Small intestine (tissue), 16 donors: ENCODE measurements at places on chromosomes 3 and 15. TPM values are rescaled to one million over a fixed set of nuclear protein-coding genes. Genes with fewer than 3 reads are reported as not detected.

DISP2 gene
- 12.2 TPM for polyA plus RNA-seq

GRK7 gene
- not detected for polyA plus RNA-seq

FGF7 gene
- polyA plus RNA-seq = under 0.01 TPM

MUC13 gene
- polyA plus RNA-seq = 547 TPM

FAM174B gene
- 1.8 TPM for polyA plus RNA-seq

MSL2 gene
- polyA plus RNA-seq = 8.0 TPM

MLF1 gene
- 2.4 TPM for polyA plus RNA-seq

ARGFX gene
- polyA plus RNA-seq = not detected

TF gene
- not detected for polyA plus RNA-seq

DNA sequence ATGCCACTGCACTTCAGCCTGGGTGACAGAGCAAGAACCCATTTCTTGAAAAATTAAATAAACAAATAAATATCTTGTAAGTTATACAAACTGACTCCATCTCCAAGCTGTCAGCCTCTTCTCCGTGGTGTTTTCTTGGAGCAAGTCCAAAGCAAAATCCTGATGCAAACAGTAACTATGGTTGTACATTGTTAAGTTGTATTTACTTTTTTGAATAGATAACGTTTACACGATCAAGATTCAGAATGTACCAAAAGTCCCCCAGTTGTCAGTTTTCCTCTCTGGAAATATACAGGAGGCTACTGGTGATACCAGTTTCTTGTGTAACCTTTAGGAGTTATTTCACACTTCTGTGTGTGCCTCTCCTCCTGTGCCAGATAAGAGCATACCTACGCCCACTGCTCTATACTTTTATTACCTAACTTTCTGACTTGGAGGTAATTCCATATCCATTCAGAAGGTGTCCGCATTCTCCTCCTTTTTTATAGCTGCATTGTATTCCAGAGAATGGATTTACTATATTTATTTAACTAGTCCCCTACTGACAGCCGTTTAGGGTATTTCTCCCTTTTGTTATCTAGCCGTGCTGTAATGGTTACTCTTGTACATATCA, 14.2 kb downstream of the CMTM7 start:
- DNase-seq = peak; percentile 32

DNA sequence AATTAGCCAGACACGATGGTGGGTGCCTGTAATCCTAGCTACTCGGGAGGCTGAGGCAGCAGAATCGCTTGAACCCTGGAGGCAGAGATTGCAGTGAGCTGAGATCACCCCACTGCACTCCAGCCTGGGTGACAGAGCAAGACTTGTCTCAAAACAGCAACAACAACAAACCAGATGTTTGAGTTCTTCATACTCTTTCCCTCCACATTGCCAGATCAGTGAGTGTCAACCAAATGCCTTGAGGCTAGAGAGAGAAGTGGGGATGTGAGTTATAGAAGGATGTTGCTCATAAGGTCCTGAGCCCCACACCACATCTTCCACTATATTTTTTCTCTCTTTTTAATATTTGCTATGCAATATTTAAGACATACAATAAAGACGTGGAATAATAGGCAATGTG, 19.8 kb downstream of the MAPKBP1 start:
- no peak for DNase-seq

- DNase-seq = no peak
These were observed 218.9 kb downstream of the CNTN4 start for GRCh38 chr3:2317521-2317920.

DNA sequence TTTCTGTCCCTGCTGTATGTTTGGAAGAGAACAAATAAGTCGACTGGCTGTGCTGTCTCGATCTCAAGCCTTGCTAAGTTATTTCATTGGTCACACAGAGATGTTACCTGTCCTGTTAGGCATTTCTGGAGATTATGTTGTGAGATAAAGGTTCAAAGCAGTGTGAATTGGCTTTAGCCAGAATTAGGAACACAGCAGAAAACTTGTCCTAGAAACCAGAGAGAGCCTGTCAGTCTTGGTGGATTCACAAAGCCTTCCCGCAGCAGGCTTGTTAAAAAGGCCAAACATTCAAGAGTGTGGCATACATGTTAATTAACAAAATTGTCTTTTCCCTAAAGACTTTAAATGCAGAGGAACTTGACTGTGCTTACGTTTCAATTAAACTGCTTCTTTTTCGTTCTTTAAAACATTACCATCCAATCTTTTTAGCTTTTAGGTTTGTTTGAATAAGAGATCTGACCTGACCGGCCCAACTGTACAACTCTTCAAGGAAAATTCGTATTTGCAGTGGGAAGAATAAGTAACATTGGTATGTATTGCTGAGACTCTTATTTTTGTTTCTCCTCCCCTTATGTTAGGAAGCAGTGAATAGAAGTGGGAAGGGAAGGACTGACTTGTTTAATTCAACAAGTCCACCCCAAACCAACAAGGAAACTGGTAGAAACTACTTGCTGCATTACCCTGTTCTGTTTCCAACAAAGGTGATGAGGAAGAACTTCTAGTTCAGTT, 25.2 kb downstream of the ABHD2 start:
- no peak for DNase-seq

GRCh38 chr3:7423036-7423435, 562.1 kb downstream of the GRM7 start:
- no peak for DNase-seq

DNA sequence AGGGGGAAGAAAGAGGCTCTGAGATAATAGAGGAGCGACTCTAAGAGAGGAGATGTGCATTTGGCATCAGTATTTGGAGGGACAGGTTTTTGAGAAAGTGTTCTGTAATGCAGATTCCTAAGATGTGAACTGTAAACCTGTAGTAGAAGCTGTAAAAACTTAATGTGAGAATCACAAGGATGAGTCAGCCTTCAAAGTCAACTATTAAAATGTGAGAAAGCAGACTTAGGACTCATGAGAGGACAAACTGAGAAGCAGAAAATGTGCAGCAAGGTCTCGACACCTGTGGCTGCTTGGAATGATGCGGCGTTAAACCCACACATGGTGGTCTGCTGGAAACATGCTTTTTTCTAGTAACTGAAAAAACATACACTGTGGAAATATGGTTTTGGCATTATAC, 36.0 kb downstream of the USP13 start:
- DNase-seq = no peak

DNA sequence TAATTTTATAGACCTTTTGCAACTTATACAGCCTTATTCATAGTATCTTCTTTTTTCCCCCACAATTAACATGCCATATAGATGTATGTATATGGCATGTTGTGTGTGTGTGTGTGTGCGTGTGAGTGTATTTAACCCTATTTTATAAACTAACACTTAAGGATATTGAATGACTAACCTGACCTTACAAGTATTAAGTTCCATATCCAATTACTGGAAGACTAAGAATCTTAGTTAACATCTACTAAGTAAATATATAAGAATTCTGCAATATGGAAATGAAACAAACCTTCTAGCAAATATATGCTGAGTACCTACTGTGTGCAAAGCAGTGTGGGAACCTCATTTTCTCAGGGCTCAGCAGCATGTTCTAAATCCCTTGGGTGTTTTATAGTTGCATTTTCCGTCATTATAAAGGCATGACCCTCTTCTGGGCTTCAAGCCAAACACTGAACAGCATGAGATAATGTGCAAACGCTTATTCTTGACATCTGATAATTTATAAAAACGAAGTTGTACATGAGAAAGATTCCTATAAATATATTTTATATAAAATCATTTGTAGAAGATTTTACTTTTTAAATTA, 105.5 kb downstream of the NLGN1 start:
- peak; percentile 7 for DNase-seq

DNA sequence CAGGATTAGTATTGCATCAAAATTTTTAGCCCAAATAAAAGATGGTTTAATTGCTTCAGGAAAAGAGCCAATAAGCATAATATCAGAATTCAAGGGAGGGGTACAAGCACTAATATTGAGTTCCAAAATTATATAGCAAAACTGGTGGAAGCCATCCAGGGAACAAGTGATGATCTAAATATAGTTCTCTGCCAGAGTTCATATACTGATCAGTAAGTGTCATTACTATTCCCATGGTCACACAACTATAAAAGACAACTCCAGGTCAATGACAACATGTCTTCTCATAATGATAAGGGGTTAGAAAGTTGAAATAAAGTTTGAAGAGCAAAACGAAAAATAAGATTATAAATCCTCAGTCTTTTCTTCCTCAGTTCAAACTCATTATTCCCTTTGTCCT, 57.4 kb downstream of the ZNF280D start:
- DNase-seq = no peak

GRCh38 chr15:82970696-82971095, 15.3 kb upstream of the RAMAC start:
- DNase-seq = no peak

- DNase-seq = peak; percentile 17
These were observed 76.5 kb downstream of the HMG20A start for GRCh38 chr15:77497110-77497737.

DNA sequence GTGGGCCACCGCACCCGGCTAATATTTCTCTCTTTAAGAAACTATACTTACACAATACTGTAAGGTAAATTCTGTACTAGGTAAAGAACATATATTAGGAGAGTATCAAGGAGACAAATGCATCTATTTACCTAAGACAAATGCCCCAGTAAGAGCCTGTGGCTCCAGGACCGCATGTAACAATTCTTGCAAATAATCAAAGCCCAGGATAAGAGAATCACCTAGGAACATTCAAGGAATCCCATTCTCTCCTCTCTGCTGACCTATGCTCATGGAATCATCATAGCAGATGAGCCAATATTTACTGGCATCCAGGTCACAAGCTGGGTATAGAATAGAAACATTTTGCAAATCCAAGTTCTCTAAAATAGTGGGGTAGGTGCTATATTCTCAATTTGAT, 347.7 kb downstream of the FOXP1 start:
- no peak for DNase-seq

DNA sequence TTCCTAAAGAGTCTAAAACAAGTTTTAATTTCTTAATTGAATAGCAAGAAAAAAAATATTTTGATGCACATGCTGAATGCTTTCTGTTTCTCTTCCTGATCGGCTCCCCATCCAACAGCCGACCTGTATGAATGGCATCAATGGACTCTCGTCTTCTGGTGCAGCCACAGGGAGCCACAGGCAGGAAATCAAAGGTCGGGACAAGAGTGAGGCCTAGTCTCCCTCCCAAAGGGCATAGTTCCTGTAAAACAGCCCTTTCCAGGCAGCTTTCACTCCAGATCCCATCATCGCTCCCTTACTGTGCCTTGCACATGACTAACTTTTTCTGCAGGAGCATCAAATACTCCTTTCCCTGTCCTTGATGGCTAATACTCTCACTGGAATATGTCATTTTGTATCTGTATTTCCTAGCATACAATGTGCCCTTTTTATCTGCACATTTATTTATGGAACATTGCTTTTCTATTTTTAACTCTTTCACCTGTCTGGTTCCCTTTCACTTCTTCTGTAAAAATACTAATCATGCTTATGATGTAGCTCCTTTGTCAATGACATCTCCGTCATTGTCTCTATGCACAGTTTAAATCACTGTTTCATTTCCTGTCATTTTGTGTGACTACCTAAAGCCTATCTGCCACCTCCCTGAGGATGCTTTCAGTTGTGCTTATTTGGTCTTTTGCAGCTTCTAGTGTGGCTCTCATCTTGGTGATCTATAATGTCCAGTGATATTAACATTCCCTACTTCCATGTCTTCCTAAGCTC, 326.2 kb downstream of the CTNNB1 start:
- DNase-seq = peak; percentile 69

DNA sequence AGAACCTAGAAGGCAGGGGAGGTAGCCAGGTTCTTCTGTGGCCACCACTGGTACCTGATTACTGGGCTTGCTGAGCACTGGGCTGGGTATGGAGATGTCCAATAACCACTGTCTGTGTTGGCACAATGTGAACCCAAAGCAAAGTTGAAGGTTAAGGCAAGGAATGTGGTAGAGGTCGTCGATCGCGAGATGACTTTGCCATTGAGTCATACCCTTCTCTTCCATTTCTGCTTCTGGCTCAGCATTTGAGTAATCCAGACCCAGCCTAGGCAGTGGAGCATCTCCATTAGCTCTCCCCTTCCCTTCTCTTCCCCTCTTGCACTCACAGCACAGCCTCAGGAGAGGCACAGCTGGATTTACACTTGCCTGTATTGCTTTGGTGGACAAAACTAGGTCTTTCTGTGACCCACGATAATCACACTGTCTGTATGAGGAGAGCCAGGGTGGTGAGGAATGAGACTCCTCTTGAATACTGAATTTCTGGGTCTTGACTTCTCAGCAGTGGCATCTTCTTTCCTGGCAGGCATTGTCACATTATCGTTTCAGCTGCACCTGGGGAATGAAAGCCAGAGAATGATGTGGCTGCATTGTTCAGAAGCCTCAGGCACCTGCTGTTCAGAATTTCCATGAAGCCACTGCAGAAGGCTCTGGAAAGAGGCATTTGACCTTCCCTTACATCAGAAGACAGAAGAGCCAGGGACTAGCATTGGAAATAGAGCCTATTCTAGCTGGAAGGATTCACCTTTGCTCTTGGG, 272.6 kb downstream of the PDCD6IP start:
- DNase-seq = no peak

GRCh38 chr3:71582612-71583565, 639 bp downstream of the FOXP1 start:
- peak; percentile 69 for DNase-seq

DNA sequence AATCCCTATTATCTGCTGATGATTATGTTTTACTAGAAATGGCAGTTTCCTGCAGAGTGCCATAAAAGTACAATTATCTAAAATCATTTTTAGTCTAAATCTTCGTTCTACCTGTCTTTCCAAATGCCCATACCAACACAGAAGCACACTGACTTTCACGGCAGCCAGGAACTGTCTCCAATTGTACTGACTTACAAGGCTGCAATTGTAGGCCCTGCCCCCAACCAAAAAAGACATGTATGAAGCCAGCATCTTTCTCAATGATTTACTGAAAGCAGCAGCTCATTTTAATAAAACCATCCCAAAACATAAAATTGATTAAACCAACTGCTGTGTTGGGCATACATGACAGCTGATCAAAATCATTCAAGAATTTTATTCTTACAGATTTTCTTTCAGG, 119.0 kb downstream of the TBC1D5 start:
- no peak for DNase-seq

GRCh38 chr15:57221134-57221533, 155.2 kb upstream of the CGNL1 start:
- DNase-seq = no peak

- DNase-seq = no peak
These were observed 160.9 kb downstream of the DCLK3 start for GRCh38 chr3:36603423-36603822.

DNA sequence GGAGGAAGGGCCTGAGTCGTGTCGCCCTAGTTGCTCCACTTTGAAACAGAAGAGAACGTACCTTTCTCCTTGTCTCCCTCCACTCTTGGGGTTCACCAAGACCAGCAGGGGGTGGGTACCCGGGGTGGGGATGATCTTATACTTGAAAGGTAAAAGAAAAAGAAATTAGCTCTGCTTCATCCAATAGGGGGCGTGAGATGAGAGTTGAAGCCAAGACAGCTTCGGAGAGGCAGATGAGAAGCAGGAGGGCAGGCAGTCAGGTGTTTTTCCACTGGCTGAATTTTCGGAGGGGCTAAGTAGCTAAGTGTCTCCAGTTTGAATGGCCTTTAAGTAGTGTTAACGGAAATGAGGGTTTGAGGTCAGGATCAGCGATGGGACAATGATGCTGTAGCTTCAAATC, 100.4 kb downstream of the DGKG start:
- no peak for DNase-seq

- DNase-seq = no peak
These were observed 59.5 kb downstream of the CPA3 start for GRCh38 chr3:148924562-148924961.

- DNase-seq = no peak
These were observed 68.7 kb upstream of the MAP4 start for GRCh38 chr3:48084929-48085328.
